ENCODE measurements at places on chromosomes 7 and 10. TPM values are rescaled to one million over a fixed set of nuclear protein-coding genes. Genes with fewer than 3 reads are reported as not detected.

DNA sequence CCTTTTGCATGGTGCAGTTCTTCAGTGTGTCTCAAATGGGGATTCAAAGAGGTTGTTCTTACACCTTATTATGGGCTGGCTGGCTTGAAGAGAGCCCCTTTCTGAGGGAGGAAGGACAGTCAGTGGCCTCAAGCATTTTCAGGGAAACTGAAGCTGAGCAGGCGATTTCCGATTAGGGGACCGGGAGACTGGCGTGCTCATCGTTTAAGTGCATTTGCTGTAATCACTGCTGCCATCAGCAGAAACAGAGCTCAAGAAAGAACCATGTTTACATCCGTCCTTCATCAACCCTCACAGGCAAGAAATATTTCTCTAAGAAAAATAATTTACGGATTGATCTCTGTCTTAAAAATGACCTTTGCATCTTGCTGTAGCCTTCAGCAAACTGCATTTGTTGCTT lies 32.2 kb downstream of the DNAJB6 start:
- no peak for DNase-seq

GRCh38 chr10:70958396-70958795 lies 70.0 kb upstream of the PCBD1 start:
- no peak for DNase-seq

Gene NKX1-2
- 3.4 TPM for polyA plus RNA-seq

GRCh38 chr10:20768843-20769242 lies 128.3 kb downstream of the NEBL start:
- DNase-seq = peak; percentile 11

GRCh38 chr7:76351372-76351771 lies 7.4 kb downstream of the YWHAG start:
- DNase-seq = no peak

Gene GPR26
- not detected for polyA plus RNA-seq

- no peak for DNase-seq
Observed at GRCh38 chr7:81944058-81944457, 174.2 kb upstream of the HGF start.

GRCh38 chr10:43053825-43054224 lies 23.0 kb upstream of the RET start:
- no peak for DNase-seq

DNA sequence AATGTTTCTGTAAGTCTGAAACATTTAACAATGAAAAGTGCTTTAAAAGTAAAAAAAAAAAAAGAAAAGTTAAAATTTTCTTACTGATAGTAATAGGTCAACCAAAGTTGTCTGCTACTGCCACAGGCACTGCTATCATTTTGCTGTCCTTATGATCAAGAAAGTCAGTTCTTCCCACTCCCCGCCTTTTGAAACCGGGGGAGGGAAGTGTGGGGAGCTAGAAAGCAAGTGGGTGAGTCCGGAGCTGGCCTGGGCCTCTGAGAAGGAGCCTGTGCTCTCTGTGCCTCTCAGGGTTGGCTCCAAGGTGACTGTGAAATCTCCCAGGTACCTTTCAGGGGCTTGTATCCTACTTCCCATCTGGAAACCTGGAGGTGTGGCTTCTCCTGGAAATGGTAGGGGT lies 7.3 kb downstream of the C7orf57 start:
- no peak for DNase-seq

DNA sequence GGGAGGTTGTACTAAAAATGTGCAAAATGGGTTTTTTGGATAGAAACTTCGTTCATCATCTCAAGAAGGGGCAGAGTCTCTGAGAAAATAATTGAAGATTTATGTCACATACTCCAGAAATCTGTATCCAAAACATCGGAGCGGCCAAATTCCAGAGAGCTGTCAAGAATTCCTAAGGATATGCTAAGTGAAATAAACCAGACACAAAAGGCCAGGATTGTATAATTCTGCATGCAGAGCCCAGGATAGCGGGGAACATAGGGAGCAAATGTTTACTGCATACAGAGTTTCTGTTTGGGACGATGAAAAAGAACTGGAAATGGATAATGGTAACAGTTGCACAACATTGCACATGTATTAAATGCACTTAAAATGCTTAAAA lies 224.2 kb upstream of the AUTS2 start:
- no peak for DNase-seq

Gene CACNA2D1
- 0.85 TPM for polyA plus RNA-seq

GRCh38 chr7:2691011-2691707 lies 3.2 kb downstream of the AMZ1 start:
- no peak for DNase-seq

Gene SPDYE9
- not detected for polyA plus RNA-seq

Gene ANKRD2
- 0.87 TPM for polyA plus RNA-seq

GRCh38 chr7:46600340-46600739 lies 679.3 kb upstream of the IGFBP3 start:
- no peak for DNase-seq

GRCh38 chr10:10208196-10208595 lies 809.5 kb upstream of the CELF2 start:
- DNase-seq = no peak

- no peak for DNase-seq
Observed at GRCh38 chr7:85320699-85321476, 134.0 kb upstream of the SEMA3D start.

Gene FBXO24
- 0.44 TPM for polyA plus RNA-seq

Gene SLC26A3
- polyA plus RNA-seq = not detected

- DNase-seq = no peak
Observed at GRCh38 chr10:20871970-20872369, 25.1 kb downstream of the NEBL start.

DNA sequence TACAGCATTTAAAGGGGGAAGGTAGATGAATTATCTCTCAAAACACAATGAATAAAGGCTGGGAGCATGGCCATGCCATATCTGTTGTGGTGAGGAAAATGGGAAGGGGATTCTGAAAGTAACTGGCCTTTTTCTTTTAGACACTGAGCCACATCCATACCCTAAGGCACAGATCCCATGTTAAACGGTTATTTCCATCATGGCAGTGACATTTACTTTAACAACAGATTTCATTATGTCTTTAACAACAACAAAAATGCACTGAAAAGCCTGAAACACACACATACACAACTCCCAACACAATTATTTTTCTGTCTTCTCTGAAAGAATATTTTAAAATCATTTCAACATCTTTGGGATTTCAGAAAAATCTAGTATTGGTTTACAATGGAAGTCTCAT lies 176.1 kb upstream of the FZD1 start:
- DNase-seq = no peak

DNA sequence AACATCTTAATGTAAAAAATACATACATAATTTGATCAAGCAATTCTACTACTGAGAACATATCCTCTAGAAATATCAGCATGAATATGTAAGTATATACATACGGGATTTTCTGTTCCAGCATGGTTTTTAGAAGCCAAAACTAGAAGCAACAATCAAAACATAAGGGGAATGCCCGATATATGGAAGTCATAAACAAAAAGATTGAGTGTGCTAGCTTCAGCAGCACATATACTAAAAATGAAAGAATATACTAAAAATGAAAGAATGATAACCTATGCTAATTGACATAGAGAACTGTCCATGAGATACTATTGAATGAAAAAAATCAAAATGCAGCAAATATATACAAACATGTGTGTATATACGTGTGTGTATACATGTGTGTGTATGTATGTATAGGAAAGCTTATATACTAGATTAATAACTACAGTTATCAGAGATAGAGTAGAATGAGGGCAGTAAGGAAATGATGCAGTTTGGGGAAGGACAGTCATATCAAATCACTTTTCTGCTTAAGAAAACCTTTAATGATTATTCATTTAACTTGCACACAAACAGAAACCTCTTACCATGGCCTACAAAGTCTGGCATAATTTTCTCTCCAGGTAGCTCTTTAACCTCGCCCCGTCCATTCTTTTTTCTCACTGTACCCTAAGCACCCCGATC lies 72.9 kb downstream of the NPY start:
- no peak for DNase-seq

GRCh38 chr7:74083928-74084721 lies 521 bp downstream of the LIMK1 start:
- peak; percentile 51 for DNase-seq

Gene FOXI2
- not detected for polyA plus RNA-seq

DNA sequence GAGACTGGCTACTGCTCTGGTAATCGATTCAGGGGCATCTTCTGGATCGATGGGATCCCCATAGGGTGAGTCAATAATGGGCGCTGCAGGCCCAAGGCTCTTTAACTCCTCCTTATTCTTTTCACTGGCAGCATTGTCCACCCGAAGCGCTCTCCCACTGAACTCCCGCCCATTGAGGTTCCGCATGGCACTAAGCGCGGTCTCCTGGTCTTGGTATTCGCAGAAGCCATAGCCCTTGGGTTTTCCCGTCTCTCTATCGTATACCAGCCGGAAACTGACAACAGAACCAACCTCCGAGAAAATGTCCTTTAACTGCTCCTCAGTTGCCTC lies 285 bp downstream of the CSTF2T start:
- DNase-seq = no peak

- peak; percentile 75 for DNase-seq
Observed at GRCh38 chr7:2558629-2559282, at the start of gene IQCE. IQCE (plus strand) TSS chr7:2558979; CDS start chr7:2559182, 203 bp downstream.

DNA sequence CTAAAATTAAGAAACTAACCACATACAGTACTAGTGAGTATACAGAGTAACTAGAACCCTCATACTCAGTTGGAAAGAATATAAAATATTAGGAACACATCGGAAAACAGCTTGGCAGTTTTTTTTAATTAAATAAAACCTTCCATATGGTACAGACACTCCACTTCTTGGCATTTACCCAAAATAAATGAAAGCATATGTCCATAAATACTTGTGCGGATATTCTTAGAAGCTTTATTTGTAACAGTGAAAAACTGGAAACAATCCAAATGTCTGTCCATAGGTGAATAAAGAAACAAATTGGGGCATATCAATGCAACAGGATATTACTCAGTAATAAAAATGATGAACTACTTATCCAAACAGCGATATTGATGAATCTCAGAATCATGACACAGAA lies 410.0 kb downstream of the HTR7 start:
- no peak for DNase-seq

All from mammary epithelial cell (primary cell).